H4 (cell line): ENCODE measurements at places on chromosomes 5 and 9. TPM values are rescaled to one million over a fixed set of nuclear protein-coding genes. Genes with fewer than 3 reads are reported as not detected.
A peak's percentile ranks its signal among the peaks of the same experiment; 100 is the strongest.

DNA sequence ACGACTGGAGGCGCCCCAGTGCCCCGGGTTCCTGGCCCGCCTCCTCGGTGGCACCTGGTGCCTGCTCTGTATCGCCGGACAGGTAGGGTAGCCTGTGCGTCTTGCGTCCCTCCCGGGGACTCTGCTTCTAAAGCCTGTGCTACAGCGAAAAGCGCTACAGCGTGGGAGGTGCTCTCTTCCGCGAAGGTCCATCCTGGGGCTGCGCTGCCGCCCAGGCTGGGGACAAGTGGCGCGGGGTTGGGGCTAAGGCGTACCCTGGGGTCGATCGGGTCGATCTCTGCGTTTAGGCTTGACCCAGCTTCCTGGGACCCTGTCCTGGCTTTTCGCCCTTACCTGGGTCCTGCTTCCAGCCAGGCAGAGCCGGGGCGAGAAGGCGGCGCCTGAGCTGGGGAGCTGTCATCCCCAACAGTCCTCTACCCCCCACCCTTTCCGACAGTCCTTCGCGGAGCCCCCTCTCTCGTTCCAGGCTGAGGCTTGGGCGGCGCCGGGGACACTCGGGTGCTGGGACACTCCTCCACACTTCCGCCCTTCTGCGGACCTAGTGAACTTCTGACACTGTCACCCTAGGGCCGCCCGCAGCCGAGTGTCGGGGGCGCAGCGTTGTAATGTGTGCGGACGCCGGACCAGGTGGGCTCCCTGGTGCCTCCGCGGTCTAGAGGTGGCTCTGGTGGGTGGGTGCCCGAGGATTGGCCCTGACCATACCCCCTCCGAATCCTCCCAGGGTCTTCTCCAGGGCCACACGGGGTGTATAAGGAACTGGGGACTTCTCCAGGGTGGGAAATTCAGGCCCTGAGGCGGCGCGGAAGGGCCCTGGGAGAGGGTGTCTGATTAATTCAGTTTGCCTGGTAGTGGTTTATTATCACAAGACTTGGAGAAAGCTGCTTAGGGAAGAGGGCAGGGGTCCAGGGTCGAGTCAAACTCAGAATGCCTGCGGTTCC lies 328.2 kb downstream of the SH3GL2 start:
- DNase-seq: no peak

- no peak for DNase-seq
Observed at GRCh38 chr9:88418715-88419540, 30.7 kb downstream of the SPIN1 start.

DNA sequence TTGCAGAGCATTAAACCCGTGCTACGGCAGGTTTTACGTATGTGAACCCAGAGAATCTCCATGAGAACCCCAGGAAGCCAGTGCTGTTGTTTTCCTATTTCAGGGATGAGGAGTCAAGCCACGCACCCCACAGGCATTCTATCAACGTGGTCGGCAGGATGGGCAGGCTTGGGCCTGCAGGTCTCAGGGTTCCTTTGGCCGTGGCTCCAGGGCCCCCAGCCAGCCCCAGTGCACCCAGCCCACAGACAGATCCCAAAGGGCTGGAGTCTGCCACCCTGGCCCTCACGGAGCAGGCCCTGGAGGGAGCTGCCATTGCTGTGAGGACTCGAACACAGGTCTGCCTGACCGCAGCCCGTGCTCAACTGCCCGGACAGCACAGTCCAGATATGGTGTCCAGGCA lies 77.1 kb upstream of the STXBP1 start:
- no peak for DNase-seq

- no peak for DNase-seq
Observed at GRCh38 chr9:26112724-26113123, 434.5 kb upstream of the TUSC1 start.

- no peak for DNase-seq
Observed at GRCh38 chr9:112286926-112287325, 46.5 kb downstream of the PTBP3 start.

GRCh38 chr5:147855774-147856069 lies 22.8 kb upstream of the SCGB3A2 start:
- DNase-seq: no peak

DNA sequence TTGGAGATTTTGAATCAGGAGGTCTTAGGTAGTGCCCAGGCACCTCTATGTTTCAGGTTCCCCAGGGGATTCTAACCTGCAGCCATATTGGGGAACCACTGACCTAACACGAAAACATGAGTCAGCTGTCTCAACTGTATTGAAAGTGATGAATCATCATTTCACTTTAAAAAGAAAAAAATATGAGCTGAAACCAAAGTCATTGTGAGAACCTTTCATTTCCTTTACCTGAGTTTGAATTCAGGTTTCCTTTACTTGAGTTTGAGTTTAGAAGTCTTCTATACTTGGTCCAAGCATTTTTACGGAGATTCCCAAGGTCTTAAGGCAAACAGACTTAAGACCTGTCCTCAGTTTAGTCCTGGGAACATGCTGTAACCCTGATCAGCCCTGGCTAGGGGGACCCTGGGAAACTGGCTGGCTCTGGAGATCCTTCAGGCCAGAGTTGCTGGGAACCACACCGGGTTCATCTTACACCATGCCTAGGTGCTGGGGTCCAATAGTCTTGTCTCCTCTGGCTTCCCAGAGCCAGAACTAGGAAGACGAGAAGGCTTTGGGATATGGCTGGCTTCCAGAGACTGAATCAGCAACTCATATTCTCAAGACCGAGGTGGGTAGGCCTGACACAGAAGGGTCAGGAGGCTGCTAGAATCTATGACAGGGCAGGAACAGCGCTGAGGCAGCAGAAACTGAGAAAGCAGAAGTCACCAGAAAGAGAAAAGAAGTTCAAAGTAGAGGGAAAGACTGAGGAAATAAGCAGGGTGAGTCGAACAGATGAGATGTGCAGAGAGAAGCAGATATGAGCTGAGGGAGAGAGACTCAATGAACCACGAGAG lies 16.4 kb upstream of the PDCD1LG2 start:
- peak; percentile 19 for DNase-seq

SPINK4 gene
- 4.5 TPM in 1 of 2 replicates, not detected in the other for total RNA-seq

DNA sequence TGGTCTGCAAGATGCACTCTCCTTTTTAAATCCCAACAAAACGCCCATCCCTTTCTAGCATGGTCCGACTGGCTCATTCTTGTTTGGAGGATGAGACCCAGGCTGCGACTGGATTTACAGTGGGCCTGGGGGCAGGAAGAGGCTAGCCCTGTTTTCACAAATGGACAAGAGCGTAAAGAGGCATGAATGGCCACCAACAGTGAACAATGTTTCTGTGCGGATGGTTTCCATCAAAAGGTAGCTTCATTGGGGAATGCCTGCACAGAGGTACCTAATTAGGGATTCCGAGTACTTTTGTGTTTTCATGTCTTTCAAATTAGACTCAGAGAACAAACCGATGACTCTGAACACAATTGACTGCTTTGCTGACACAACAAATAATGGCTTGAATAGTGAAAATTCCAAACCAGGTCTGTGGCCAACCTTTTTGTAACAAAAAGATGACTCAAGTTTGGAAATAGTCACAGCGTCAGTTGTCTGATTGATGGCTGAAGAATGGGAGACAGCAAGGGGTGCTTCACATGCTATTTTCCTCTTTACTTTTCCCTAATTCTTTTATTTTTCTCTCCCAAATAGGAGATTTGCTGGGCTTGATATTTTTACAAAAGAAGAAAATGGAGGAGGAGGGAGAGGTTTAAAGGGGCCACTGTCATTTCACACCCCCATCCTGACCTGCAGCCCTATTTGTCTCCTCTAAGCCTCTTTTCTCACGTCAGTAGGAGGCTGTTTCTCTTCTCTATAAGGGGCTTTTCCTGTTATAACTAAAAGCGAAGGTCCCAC lies 208.1 kb upstream of the S1PR3 start:
- DNase-seq: no peak

MYOZ3 gene
- not detected in 2 replicates for total RNA-seq

GRCh38 chr5:67366691-67367395 lies 170.2 kb upstream of the CD180 start:
- no peak for DNase-seq

DNA sequence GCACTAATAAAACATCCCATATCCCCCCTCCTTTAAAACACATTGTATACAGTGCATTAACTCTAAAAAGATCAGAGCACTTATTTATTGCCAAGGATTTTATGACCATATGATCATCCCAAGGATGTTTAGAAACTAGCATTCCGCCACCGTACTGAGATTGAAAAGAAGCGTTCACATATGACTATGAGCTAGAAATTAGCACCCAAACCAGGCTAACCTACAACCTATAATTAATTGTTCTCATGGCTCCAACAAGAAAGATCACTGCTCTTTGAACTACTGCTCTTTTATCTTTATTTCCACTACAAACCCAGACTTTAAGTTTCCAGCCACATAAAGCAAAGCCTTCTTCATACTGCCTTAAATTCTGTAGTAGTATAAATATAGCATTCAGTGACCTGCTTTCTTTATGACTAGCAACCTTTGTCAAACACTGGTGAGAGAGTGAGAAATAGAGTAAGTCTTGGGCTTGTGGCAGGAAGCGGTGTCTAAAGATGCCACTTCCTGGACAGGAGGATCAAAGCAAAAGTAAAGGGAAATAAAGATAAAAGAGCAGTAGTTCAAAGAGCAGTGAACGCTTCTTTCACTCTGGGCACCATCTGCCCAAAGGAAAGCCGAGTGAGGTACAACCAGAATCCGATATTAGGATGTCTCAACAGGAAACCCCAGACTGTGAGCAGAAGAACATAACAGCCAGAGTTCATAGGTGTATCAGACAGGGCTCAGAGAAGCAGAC lies 151.1 kb upstream of the ERCC6L2 start:
- no peak for DNase-seq

GGTA1 gene
- total RNA-seq: 0.35 TPM in 1 of 2 replicates, not detected in the other

- DNase-seq: no peak
Observed at GRCh38 chr9:87277346-87277745, 220.3 kb upstream of the DAPK1 start.

GRCh38 chr5:133247881-133248624 lies 196.2 kb downstream of the HSPA4 start:
- DNase-seq: peak; percentile 58

NSD1 gene
- 27.6 and 30.3 TPM in 2 replicates for total RNA-seq

DNA sequence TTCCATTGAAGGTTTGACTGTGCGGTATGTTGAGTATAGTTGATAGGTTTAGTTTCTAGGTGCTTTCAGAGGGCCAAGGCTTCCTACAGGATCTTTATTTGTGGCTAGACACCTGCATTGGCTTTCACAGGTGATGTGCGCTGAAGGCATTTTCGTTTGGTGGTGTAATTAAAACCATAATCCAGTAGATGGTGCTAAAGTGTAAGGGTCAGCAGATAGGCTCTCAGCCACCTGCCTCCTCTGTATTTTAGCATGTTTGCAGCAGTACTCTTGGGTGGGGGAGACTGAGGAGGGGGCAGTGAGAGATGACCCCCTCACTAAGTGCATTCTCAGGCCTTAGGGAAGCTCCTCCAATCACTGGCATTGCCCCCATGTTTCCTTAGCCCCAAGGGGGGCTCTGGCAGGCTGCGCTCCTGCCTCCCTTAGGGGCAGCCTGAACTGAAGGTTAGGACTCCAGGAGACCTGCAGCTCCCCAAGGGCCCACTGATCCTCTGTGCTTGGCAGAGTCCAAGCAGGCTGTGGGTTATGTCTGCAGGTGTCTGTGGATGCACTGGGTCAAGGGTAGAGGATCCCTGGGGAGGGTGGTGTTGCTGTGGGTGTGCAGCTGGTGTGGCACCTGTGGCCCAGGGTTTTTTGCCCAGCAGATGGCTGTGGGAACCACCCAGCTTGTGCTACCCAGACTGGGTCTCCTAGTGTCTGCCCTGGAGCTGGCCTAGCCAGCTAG lies 23.4 kb downstream of the CDK20 start:
- DNase-seq: peak; percentile 43

- DNase-seq: no peak
Observed at GRCh38 chr5:152632360-152632759, 227.3 kb upstream of the NMUR2 start.

GRCh38 chr5:57703721-57704120 lies 221.1 kb upstream of the ACTBL2 start:
- no peak for DNase-seq

DNA sequence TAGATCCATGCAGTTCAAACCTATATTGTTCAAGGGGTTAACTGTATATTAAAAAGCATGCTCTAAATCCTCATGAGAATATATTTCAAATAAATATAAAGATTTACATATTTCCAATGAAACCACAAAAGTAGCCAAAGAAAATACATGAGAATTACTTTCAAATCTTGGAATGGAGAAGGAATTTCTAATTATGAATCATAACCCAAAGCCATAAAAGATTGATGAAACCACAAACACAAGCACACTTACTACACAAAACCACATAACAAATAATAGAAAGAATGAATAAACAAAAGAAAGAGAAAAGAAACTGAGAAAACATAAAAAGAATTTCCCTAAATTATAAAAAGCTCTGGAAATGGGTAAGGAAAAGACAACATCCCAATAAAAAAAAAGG lies 16.0 kb downstream of the ERP44 start:
- no peak for DNase-seq

DNA sequence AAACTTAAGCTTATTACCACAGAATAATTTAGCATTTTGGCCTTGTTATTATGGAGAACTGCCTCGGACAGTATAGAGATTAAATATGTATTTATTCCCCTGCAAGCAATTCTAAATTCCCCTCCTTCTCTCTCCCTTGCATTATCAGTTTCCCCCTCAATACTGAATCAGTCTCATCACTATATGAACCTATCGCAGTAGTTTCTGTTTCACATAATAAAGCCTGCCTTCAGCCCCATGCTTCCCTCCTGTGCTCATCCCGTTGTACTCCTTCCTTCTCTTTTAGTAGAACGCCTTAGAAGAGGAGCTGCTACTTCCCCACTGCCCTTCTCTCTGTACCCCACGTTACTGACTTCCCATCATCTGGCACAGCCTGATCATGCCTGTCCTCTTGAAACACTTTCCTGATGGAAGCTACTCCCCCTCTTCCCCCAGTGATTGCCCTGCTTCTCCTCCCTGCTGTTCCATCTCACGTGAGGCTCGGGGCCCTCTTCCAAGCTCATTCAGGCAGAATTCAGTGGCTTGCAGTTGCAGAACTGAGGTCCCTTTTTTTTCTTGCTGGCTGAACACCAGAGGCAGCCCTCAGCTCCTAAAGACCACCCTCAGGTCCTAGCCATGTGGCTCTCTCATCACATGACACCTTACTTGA lies 93.4 kb downstream of the PPIC start:
- DNase-seq: no peak

DNA sequence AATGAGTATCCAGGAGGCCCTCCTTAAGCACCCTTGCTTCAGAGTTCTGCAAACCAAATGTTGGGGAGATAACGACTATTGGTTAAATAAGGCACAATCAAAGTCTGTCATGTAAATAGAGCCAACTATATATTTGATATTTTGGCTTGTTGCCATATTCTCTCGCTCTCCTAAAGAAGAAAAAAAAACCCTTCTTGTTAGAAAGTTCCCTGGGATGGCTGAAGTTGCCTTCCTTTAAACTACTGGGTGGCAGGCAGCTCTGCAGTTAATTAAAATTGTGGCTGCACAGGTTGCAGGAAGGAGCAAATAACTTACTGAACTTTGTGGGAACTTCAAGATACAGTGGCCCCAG lies 227.0 kb upstream of the ANKRD55 start:
- no peak for DNase-seq

ADGRD2 gene
- total RNA-seq: not detected in 2 replicates
